Kasumi-1 (cell line): ENCODE measurements at places on chromosomes 2 and 18.

DNA sequence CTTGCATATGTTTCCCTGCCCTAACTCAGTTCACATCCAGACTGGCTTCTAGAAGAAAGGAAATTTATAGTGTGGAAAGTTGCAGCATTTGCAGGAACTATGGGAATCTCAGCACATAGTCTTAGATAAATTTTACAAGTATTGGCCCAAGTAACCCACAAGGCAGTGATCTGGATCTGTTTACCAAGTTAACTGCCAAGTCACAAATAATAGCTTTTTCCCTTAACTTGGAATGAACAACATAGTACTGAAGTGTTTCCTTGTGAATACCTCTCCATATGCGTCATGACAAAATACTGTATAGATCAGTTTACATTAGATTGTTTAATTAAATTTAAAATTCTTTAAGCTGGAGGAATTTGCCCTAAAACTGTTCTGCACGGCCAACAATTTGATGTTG lies 255.8 kb upstream of the EPAS1 start:
- no peak for DNase-seq

GRCh38 chr2:179622112-179622511 lies 239.3 kb downstream of the ZNF385B start:
- no peak for DNase-seq

DNA sequence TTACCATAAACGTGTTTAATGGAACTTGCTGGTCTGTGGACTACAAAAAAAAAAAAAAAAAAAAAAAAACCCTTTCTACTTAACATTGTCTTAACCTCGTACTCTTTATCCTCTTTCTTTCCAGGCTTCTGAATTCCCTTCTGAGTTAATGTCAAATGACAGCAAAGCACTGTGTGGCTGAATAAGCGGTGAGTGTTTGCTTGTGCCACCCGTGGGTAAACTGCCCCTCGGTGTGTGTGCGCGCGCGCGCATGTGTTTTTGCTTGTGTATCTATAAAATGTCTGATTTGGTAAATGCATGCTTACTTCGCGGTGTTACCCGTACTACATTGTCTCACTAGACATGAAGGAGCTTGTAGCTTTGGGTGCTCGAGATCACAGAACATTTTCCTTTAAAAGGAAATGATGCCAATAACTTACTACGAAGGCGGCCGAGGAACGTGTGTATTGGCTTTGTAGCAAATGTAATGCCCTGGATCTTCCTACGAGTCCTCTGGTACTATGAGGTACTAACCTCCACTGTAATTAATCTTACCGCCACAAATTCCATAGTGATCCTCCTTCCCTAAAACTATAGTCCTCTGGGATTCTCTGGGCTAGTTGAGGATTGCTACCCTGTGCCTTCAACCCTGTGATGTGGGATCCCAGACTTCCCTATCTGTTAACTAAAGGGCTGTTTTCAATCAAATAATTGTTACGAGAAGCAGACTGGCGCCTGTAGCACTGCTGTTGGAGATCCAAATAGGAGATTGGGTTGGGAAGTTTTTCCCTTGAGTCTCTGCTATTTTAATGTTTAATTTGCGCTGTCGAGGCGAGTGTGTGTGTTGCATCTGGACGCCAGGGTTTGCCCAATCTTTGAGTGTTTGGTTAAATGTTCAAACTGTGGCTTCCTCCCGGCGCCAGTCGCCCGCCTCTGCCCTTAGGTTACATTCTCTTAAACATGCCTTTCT lies 1.1 kb downstream of the ID2 start:
- peak; percentile 59 for DNase-seq

DNA sequence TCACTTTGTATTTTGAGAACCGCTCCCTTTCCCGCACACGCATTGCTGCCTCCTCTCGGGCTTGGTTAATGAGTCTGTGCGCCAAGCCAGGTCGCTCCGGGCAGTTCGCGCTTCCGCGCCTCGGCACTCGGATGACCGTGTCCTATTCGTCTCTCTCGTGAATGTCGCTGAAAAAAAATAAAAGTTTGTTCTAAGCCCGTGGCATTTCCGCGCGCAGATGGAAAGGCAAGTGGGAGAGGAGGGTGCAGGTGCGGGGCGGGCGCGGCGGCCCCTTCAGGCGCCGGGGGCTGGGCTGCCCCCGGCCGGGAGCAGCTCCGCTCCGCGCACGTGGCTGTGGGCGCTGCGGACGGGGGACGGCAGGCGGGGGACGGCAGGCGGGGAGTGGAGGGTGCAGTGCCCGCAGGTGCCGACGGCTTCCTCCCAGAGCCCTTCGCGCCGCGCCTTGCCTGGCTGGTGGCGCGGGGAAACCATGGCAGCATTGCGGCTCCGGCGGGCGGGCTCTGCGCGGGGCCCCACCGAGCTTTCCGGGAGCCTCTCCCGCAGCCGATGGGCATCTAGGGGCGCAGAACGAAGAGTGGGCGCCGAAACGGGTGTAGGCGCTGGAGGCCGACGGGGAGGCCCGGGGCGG lies 159.6 kb upstream of the SIX2 start:
- no peak for DNase-seq

DNA sequence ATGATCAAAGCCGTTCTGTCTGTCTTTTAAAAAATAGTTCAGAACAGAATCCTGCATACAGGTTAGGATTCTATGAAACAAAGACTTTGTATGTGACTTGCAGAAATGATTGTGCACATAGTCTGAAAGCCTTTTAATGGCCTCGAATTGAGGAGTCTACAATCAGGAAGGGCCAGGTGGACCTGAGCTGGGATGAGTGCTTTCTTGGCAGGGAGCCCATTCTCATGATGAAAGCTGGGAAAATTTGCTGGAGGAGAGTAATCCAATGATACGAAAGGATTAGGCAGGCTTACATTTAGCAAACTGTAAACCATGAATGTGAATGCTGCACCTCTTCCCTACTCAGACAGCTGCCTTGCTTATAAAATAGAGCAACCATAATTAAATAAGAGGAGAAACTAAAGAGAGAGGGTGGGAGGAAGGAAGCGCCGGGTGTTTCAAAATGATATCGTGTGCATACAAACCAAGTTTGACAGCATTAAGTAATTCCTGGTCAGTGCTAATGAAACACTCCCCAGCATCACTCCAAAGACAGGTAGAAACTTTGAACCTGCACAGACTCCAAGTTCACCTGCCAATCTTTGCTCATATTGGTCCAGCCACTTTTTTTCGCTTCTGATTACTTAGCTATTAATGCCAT lies 23.7 kb upstream of the CXCR4 start:
- no peak for DNase-seq

GRCh38 chr18:22459491-22459890 lies 41.8 kb upstream of the CTAGE1 start:
- DNase-seq = no peak

DNA sequence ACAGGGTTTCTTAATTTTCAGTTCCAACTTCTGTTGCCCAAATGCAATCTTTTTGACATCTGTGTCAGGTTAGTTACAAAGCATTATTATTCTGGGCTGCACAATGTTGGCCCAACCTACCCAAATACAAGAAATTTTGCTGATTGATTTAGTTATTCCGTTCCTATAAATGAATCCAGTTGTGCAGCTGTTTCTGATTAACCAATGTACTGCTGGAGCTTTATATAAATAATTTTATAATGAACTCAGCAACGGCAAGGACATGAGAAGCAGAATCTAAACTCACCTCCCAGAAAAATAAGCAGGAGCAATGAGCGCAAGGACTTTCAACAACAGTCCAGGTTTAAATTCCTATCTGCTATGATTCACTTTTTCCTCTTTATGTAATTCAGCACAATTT lies 76.3 kb upstream of the WIPF1 start:
- DNase-seq = no peak

DNA sequence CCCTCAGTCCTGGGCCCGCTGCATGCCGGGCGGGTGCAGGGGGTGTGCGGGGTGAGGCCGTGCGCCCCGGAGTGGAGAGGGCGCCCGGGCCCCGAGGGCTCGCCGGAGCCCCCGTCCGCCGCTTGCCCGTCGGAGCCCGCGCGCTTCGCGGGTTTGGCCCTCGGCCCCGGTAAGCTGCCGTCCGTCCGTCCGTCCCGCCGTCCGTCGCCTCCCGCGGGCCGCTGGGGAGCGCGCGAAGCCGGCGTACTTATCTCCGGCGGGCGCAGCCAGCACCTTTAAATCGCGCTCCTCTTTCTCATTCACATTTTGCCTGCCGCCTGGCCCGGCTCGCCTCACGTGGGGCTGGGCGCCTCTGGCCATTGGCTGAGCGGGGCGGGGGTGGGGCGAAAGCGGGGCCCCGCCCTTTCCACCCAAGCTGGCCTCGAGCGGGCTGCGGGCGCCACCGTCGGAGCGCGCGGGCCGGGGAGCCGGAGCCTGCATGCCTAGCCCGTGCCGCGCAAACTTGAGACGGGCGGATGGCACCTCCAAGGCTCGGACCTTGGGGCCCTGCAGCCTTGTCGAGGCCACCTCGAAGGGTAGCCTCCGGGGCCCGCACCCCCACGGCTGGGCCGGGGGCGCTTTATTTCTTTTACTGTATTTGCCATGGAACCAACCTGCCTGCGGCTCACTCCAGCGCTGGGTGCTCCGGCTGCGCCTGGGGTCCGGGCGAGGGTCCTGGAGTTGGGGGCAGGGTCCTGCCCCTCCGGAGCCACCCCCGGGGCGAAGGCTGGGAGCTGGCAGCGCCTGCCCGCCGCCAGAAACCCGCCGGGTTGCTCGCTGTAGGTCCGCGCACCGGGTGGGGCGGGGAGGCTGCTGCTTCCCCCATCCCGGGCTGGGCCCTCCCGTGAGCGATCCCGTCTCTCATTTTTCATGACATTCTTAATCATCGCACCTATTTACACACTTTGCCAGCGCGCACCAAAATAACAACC lies at the start of gene GBX2:
GBX2 (minus strand) TSS at position 277 of the 971 bp plus-strand sequence. CDS start 415 bp downstream, outside the sequence.
- no peak for DNase-seq

- no peak for DNase-seq
Measured at GRCh38 chr2:67694445-67694844, 297.3 kb downstream of the ETAA1 start.

- no peak for DNase-seq
Measured at GRCh38 chr2:212021947-212022346, 516.7 kb downstream of the ERBB4 start.

- no peak for DNase-seq
Measured at GRCh38 chr2:16632598-16632997, 33.0 kb downstream of the CYRIA start.

- DNase-seq = no peak
Measured at GRCh38 chr2:191638079-191638801, 39.7 kb upstream of the NABP1 start.

GRCh38 chr2:60489289-60489688 lies 64.2 kb downstream of the BCL11A start:
- DNase-seq = no peak

DNA sequence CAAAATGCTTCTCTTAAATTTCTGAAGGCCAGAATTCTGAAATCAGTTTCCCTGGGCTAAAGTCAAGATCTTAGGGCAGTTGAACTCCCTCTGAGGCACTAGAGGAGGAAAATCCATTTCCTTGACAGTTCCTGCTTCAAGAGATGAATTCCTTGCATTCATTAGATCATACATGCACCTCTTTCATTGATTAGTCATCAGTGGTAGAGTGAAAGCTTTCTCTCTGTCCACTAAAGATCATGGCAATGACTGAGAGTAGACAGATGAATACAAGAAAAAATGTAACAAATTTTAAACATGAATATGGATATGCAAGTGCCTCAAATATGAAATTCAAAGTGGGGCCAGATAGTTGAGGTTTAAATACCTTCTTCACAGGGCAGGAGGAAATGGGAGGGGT lies 693.4 kb upstream of the TMEFF2 start:
- DNase-seq = no peak

- DNase-seq = no peak
Measured at GRCh38 chr18:58005885-58006523, 38.0 kb upstream of the NEDD4L start.

DNA sequence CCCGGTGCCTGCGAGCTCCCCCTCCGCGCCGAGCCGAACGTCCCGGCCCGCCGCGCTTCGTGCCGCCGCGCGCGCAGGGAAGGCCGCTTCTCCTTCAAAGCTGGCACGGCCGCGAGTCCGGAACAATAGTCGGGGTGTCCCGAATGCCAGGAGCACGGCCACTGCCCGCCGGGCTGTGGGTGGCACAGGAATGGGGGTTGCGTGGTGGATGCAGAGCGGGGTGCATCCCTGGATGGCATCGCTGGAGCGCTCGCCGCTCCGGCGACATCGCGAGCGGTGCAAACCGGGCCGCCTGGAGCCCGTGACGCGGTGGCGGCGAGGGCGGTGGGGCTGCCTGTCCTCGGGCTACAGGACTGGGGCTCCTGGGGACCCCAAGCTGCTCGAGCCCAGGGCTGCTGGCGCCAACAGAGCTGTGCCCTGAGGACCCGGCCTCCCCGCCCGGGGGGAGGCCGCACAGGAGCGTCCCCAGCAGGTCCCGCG lies 1.1 kb upstream of the SATB2 start:
- DNase-seq = no peak

DNA sequence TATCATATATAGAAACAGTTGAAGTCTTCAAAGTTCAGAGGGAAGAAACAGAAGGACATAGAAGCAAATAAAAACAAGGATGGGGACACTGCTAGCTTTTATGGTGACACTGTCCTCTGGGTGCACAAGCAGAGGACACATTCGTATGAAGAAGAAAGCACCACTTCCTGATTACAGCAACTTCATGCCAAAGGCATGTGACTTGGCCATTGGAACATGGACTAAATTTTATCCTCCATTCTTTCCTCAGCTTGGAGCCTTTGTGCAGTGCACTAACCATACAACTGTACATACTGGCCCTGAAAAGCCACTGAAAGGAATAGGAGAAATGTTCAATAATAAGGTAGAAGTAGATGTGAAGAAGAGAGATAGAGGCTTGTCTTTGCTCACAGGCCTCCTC lies 223.3 kb downstream of the MTX2 start:
- no peak for DNase-seq

DNA sequence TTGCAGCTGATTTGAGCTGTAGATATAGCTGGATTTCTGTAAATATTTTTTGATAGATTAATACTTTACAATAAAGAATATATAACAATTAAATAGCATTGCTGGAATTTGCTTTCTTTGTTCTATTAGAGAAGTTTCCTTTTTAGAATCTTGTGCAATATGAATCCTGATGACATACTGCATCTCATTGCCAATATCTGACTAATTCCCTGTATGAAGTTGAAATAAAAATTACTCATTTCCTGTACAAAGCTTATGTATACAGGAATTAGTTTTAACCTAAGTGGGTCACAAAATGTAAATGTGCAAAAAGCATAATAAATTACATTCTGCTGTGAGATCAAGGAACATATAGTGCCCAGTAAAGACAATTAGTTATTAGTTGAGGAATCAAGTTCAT lies 72.8 kb upstream of the TMEFF2 start:
- DNase-seq = no peak

DNA sequence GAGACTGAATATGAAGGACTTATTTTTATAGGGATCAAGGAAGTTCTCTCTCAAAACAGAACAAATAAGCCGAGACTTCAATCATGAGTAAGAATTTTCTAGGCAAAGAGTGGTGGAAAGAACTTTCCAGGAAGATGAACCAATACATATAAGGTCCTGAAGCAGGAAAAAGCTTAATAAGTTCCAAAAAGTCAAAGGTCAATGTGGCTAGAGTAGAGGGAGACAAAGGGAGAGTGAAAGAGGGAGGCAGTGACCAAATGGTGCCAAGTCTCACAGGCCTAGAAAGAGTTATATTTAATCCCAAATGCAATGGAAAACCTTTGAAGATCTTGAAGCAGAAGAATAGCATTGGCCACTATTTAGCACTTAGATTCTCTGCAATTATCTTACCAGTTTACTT lies 56.0 kb downstream of the PDE11A start:
- DNase-seq = no peak
